Chondrocyte (in vitro differentiated cells): ENCODE measurements at places on chromosomes 16 and 17. TPM values are rescaled to one million over a fixed set of nuclear protein-coding genes. Genes with fewer than 3 reads are reported as not detected.

The NAE1 gene
- total RNA-seq, result 46.7 to 51.4 TPM (median 47.8 TPM) in 3 replicates

The CACNG3 gene
- not detected in 3 replicates for total RNA-seq

The PRR35 gene
- total RNA-seq, result not detected in 3 replicates

The CA5A gene
- not detected in 3 replicates for total RNA-seq

The KRT27 gene
- not detected in 3 replicates for total RNA-seq

The COQ9 gene
- total RNA-seq, result 30.9 to 40.8 TPM (median 31.6 TPM) in 3 replicates

The MYCBPAP gene
- total RNA-seq, result 0.99 to 1.2 TPM (median 1.00 TPM) in 3 replicates

The SAMD14 gene
- total RNA-seq, result 26.0 to 29.4 TPM (median 27.6 TPM) in 3 replicates

The SLC6A4 gene
- total RNA-seq, result not detected in 3 replicates

The MYH13 gene
- total RNA-seq, result not detected in 3 replicates

The TBC1D3D gene
- total RNA-seq, result 0.27 TPM in 1 of 3 replicates, not detected in the others

The JUP gene
- 8.1 to 22.0 TPM (median 18.8 TPM) in 3 replicates for total RNA-seq

The CDRT15L2 gene
- total RNA-seq, result not detected in 3 replicates

The ZNF750 gene
- total RNA-seq, result not detected in 3 replicates

The STX1B gene
- total RNA-seq, result 1.4 to 4.0 TPM (median 1.7 TPM) in 3 replicates

The C16orf74 gene
- 0.82 to 1.6 TPM (median 1.0 TPM) in 3 replicates for total RNA-seq

The TPSD1 gene
- total RNA-seq, result not detected in 3 replicates

The HOXB4 gene
- not detected in 3 replicates for total RNA-seq

The ZPBP2 gene
- not detected in 3 replicates for total RNA-seq

The ITGAX gene
- total RNA-seq, result not detected in 3 replicates

The KRTAP2-2 gene
- not detected in 3 replicates for total RNA-seq

The KRT24 gene
- total RNA-seq, result not detected in 3 replicates

The NEK8 gene
- 5.3 to 6.1 TPM (median 5.5 TPM) in 3 replicates for total RNA-seq

The TBX6 gene
- 0.34 to 0.59 TPM (median 0.55 TPM) in 3 replicates for total RNA-seq
